ENCODE measurements at places on chromosomes 5 and 9.

GRCh38 chr9:128705051-128705965 lies 3.0 kb downstream of the PKN3 start:
- DNase-seq: no peak

GRCh38 chr9:129549684-129550083 lies 71.2 kb downstream of the C9orf50 start:
- no peak for DNase-seq

DNA sequence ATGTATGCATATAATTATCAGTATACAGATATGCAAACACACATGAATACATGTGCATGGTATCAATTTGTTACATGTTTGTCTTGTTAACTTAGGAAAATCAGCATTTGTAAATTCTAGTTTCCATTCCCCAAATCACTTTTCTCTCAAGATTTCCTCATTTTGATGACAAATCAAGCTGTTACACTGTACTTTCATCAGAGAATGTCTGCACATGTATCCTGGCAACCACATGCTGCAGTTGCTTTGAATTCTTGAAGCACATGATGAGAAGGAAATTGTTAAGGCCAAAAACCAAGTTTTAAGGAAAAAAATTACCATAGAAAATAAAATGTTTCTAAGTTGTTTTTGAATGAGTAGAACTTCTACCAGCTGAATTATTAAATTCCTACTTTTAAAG lies 1834.5 kb downstream of the EFNA5 start:
- DNase-seq: no peak

DNA sequence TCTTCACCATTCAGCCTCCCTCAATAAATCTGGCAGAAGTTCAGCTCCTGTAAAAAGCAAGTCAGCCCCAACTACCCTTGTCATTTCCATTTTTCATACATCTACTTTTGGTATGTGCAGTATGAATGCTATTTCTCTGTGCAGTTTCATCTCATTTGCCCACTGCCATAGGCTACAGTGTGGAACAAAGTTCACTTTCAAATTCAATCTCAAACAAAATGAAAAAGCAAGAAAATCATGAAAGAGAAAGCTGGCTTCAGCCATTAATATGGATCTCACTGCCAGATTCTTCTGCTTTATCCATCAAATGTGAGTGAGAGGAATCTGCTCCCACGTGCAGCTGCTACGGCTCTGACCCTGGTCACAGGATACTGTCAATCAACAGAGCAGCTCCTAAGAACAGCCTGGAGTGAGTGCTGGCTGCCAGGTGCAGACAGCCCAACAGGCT lies 494.2 kb downstream of the ZNF608 start:
- peak; percentile 18 for DNase-seq

- DNase-seq: no peak
Observed at GRCh38 chr9:21796768-21797167, 5.7 kb upstream of the MTAP start.

GRCh38 chr5:145830594-145830993 lies 4.5 kb downstream of the PRELID2 start:
- no peak for DNase-seq

DNA sequence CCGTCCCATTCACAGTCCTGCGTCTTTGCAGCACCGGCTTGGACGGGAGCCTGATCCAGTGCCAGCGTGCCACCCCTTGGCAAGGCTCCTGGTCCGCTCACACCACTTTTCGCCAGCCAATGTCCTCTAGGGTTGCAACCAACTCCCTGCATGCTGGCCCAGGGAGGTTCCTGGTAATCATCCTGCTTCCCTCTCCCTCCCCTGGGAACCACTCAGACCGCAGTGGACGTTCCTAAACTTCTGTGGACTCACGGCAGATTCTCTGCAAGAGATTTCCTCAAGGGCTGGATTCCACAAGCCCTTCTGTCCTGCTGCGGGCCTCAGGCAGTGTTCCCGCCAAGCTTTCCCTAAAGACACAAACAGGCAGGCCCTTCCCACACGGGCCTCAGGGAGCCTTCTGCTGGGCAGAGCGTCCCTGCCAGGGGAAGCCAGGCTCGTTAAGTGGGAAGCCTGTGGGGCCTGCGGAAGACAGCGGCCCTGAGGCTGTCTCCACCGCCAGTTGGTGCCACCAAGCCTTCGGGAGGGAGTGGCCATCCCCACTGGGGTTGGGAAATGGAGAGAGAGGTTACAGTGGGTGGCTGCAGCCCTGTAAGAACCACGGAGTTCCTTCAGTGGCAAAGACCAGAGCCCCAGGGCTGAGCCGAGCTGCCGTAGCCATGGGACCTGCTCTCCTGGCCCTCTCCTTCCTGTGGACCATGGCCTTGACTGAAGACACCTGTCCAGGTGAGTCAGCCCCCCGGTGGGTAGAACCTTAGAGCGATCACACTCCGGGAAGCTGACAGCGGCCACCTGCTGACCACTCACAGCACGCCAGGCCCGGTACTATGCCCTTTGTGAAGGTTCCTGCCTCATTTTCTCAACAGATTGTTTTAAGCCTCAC lies 16.4 kb upstream of the FCN2 start:
- DNase-seq: no peak
